MG63 (cell line): ENCODE measurements at places on chromosomes 4 and X. TPM values are rescaled to one million over a fixed set of nuclear protein-coding genes. Genes with fewer than 3 reads are reported as not detected.

The NXF3 gene
- total RNA-seq, result 0.63 TPM in 1 of 2 replicates, not detected in the other

The GABRQ gene
- total RNA-seq, result 1.2 and 2.5 TPM in 2 replicates

The OCIAD1 gene
- 80.6 and 132 TPM in 2 replicates for total RNA-seq

The OTC gene
- total RNA-seq, result not detected in 2 replicates

The PCDH7 gene
- not detected in 2 replicates for total RNA-seq

DNA sequence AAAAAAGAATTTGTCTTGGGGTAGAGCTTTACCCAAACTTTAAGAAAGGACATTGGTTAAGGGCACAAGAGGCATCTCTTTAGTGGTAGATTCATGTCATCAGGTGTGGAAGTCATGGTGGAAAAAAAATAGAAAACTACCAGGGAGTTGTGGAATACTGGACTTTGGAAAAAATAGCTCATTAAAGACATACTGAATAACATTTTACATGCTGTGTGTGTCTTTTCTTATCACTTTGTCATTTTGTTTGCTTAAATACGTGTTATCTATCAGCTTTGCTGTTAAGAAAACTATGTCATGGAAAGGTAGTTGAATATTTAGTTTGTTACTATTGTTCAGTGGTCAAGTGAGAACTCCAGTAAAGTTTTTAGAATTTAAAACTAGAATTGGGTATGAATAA is 147.0 kb downstream of the CCSER1 start:
- no peak for DNase-seq

- no peak for DNase-seq
These were observed 148.2 kb downstream of the COMMD8 start for GRCh38 chr4:47315346-47315745.

GRCh38 chrX:133796282-133796681 is 189.1 kb downstream of the GPC3 start:
- DNase-seq, result no peak

DNA sequence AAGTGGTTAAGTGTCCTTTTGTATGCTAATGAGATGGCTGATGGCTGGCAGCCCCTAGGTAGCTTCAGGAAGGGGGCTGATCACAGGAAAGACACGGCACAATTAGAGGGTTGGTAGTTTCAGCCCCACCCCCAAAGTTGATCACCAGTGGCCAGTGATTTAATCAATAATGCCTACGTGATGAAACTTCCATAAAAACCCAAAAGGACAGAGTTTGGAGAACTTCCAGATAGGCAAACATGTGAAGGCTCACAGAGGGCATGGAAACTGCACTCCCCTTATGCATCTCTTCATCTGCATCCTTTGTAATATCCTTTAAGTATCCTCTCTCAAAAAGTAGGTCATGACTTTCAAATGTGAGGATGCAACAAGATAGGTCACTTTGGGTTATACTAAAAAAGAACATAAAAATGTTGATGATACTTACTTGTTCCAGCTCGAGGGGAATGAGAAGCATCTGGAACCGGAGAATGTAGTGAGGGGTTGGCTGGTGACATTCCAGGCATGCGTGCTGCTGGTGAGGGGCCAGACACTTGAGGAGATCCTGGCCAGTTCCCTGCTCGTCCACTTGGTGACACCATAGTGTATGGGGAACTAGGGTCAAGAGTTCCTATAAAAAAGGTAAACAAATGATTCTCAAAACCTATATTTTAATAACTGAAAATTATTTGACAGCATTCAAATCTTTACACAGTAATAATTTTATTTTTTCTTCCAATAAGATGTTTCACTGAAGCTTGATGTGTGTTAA is 16.7 kb upstream of the CXorf38 start:
- no peak for DNase-seq

GRCh38 chr4:188015025-188015940 is 19.7 kb downstream of the ZFP42 start:
- peak; percentile 63 for DNase-seq

- peak; percentile 43 for DNase-seq
These were observed 210.5 kb upstream of the DIAPH2 start for GRCh38 chrX:96474029-96474740.

- DNase-seq, result no peak
These were observed 2.8 kb upstream of the LAP3 start for GRCh38 chr4:17574206-17574605.

- no peak for DNase-seq
These were observed 15.5 kb upstream of the ESX1 start for GRCh38 chrX:104270212-104270611.

DNA sequence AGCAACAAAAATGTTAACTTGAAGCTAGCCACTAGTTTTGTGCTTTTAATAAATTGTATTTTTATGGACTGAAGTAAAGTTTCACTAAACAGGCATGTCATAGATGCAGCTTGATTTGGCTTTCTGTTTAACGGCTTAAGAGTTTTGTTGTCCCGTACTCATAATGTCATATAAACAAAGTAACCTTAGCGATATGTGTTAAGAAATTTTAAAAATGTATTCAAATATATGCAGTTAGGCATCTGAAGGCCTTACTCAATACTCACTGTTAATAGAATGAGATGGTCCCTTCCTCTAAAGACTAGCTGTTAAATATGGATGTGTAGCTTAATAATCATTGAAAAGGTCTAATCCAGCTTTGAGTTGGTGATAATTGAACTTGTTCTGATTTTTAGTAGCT is 1.0 kb upstream of the SCLT1 start:
- no peak for DNase-seq

DNA sequence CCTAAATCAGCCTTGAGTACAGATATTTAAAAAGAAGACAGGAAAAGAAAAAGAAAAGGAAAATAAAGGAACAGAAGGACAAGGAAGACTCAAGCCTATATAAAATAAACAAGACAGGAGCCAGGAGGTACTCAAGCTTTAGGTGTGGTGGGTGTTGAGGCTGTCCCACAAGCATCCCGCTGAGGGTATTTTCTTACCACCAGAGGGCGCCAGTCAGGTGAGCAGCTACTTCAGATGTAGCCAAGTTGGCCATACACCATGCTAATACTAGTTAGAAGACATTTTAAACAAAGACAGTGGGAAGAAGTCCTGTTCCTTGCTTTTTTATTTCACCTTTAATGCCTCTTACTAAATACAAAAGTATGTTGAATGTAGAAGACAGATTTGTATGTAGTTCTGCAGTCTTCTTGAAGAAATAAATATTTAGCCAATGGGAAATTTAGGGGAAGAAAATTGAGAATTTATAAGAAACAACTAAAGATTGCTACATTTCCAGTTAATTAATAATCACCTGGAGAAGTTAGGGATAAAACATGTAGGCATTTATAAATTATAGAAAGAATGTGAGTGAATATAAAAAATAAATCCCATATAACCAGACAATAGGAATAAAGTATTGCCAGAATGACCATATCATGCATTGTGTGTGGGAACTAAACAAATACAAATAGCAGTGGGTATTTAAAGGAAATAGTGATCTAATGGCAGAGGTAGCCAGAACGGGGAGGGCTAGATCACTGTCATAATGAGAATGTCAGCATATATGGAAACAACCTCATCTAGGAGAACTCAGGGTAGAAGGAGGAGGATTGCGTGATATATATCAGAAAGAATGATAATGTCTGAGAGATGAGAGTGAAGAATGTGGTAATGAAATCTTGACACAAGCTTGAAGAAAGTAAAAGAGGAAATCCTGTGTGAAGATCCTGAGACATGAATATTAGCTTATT is 71.0 kb downstream of the MTHFD2L start:
- peak; percentile 60 for DNase-seq

DNA sequence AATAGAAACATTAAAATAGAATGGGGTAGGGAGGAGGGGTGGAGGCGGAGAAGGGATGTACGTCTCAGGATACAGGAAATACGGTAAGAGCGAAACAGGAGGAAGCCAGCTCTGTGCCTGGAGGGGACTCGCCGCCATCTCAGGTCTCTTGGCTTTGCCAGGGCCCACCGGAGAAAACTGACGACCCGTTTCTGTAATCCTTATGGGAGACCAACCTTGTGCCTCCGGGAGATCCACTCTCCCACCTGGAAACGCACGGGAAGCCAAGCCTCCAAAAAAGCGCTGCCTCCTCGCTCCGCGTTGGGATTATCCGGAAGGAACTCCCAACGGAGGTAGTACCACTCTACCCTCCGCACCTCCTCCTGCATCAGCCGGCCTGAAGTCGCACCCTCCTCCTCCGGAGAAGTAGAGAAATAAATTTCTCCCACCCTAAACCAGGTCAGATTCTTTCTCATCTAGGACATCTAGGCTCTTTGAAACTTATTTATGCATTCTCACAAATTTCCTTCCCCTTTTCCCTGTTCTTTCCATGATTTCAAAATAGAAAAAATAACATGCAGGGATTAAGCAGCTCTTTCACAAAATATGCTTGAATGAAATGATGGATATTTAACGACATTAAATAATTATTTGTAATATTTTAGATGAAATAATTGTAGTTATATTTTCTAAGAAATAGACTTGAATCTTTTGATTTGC is at the start of gene NBDY:
NBDY (plus strand) TSS at position 92 of the 699 bp plus-strand sequence; CDS start at position 203, 111 bp downstream.
- DNase-seq, result peak; percentile 26
